ENCODE measurements at places on chromosomes 16 and 17.

GRCh38 chr16:4019371-4019791 is 96.9 kb downstream of the ADCY9 start:
- no peak for DNase-seq

DNA sequence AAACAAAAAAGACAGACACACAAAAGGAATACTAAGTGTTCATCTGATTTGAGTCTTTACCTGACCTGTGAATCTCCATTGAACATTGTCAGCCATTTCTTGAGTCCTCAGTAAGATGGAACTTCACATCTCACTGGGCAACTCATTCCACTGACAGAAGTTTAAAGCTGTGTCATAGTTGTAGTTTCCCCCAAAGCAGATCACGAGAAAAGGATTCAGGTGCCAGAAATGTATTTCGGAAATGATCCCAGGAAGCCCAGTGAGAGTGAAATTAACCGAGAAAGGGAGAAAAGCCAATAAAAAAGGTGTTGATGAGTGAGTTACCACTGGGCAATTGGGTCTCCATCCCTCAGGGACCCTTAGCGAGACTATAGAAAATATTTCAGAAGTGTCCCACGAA is 6.5 kb downstream of the CHD9 start:
- DNase-seq: no peak

GRCh38 chr17:53119773-53120172 is 703.0 kb upstream of the KIF2B start:
- DNase-seq: no peak

DNA sequence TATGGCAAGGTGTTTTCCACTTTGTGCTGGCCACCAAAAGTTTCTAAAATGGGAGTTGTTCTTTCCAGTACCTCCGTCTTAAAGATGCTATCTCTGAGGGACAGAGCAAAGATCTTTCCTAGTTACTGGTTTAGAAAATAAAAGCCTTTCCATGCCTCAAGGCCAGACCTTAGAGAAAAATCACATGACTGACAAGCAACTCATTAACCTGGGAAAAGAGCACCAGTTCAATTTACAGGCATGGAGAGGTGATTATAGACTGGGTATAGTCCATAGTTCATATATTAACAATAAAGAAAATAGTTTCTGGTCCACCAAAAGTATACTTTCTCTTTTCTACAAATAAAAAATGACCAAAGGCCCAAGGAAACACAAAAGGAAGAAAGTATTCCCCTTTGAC is 230.7 kb downstream of the TOX3 start:
- no peak for DNase-seq

GRCh38 chr17:33142705-33143299 is 150.3 kb downstream of the ASIC2 start:
- DNase-seq: no peak

DNA sequence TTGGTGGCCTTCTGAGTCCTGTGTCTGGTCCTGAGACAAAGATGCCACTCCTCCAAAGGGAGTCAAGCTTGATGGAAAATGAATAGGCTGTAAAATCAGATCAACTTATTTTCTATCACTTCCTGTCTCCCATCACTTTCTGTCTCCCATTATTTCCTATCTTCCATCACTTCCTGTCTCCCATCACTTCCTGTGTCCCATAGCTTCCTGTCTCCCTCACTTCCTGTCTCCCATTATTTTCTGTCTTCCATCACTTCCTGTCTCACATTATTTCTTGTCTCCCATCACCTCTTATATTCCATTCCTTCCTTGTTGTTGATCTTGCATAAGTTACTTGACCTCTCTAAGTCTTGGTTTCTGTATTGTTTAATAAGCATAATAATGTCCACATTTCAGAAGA is 418.5 kb upstream of the EEF2KMT start:
- DNase-seq: no peak

GRCh38 chr17:57588086-57588485 is 157.0 kb downstream of the CCDC182 start:
- no peak for DNase-seq

DNA sequence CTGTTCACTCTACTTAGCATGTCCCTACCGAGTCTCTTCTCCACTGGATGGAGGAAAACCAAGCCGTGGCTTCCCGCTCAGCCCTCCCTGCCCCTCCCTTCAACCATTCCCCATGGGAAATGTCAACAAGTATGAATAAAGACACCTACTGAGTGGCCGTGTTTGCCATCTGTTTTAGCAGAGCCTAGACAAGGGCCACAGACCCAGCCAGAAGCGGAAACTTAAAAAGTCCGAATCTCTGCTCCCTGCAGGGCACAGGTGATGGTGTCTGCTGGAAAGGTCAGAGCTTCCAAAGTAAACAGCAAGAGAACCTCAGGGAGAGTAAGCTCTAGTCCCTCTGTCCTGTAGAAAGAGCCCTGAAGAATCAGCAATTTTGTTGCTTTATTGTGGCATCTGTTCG is 2.8 kb upstream of the LPCAT2 start:
- DNase-seq: no peak

- DNase-seq: no peak
Observed at GRCh38 chr17:17561408-17562145, 29.9 kb downstream of the PEMT start.

DNA sequence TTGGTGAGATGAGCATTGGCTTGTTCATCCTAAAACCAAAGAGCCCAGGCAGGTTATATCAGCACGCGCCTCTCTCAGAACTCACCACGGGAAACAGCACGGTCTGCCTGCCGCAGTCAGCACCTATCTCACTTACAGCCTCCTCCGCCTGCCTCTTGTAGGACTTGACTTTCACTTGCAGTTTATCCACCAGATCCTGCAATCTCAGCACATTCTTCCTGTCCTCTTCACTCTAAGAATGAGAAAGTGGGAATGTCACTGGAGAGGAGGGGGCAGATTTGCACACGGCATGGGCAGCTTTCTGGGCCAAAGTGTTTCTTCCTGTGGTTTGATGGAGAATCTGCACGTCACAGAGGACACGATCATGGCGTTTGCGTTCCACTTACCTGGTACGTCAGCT is 27.4 kb downstream of the MYH3 start:
- no peak for DNase-seq

GRCh38 chr16:48950184-48950583 is 331.5 kb downstream of the CBLN1 start:
- DNase-seq: no peak

Measured in retinal pigment epithelial cell (primary cell).